Aorta (tissue), 5 donors: ENCODE measurements at places on chromosomes 16 and 17. TPM values are rescaled to one million over a fixed set of nuclear protein-coding genes. Genes with fewer than 3 reads are reported as not detected.

DNA sequence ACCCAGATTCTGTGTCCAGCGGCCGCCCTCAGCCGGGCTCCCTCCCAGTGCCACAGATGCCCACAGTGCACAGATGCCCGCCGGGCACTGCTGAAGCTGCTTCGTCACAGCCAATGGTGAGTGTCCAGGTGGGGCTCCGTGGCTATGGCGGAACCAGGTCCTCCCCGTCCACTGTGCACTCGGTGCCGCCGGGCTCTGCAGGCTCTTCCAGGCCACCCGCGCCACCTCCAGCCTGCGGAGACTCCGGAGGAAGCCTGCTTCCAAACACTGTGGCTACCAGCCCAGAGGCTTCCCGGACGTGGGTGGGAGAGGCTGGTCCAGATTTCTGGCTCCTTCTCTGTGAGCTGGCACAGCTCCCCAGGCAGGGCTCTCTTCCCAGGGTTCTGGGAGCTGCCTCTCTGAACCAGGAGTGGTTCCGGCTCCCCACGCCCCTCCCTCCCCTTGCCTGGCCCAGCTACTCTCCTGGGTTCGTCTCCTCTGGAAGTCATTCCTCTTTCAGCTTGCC, 2.8 kb upstream of the PYCR1 start:
- peak; percentile 92 for DNase-seq

Gene FAM222B
- 18.4 TPM for total RNA-seq

Gene MYH13
- not detected for total RNA-seq

- no peak for DNase-seq
Observed at GRCh38 chr16:79430191-79430678, 170.3 kb downstream of the MAF start.

- DNase-seq = no peak
Observed at GRCh38 chr16:49746545-49746944, 109.4 kb downstream of the ZNF423 start.

DNA sequence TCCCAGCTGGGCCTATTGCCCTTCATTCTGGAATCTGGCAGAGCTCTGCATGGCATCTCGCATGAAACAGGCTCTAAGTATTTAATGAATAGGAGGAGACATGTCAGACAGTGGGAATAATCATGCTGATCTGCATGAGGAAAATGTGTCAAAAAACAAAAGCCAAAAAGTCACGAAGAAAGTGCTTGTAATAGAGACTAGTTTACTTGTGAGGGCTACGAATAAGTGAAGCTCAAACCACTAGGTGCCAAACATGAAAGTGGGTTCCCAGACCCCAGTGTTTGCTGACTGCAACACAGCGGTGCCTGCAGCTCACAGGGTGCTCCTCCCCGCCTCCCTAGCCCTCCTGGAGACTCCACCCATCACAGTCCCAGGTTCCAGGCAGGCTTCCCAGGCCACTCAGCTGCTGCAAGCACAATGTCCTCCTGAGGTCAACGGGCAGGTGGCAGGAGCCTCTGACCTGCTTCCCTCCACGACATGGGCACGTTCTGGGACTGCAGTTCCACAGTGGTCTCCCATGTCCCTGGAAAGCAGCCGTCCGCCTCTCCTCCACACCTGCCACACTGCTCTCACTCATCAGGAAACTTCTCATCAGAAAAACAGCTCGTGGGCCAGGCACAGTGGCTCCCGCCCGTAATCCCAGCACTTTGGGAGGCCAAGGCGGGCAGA, 96.5 kb downstream of the ANKRD11 start:
- peak; percentile 69 for DNase-seq

Gene KRTAP1-5
- total RNA-seq = not detected

GRCh38 chr17:69565447-69565846, 150.9 kb downstream of the MAP2K6 start:
- DNase-seq = no peak

- peak; percentile 74 for DNase-seq
Observed at GRCh38 chr17:31579265-31579664, 187.8 kb downstream of the RAB11FIP4 start.

Gene UTS2R
- total RNA-seq = not detected

Gene TMEM235
- not detected for total RNA-seq

Gene OR3A3
- not detected for total RNA-seq

Gene HMOX2
- 25.1 TPM for total RNA-seq

- DNase-seq = no peak
Observed at GRCh38 chr17:39618246-39618913, 8.4 kb upstream of the PPP1R1B start.

GRCh38 chr17:52150935-52151334, 7.6 kb downstream of the CA10 start:
- DNase-seq = no peak

GRCh38 chr17:79388556-79389295, 222.1 kb downstream of the RBFOX3 start:
- peak; percentile 84 for DNase-seq

Gene GGT6
- total RNA-seq = not detected

DNA sequence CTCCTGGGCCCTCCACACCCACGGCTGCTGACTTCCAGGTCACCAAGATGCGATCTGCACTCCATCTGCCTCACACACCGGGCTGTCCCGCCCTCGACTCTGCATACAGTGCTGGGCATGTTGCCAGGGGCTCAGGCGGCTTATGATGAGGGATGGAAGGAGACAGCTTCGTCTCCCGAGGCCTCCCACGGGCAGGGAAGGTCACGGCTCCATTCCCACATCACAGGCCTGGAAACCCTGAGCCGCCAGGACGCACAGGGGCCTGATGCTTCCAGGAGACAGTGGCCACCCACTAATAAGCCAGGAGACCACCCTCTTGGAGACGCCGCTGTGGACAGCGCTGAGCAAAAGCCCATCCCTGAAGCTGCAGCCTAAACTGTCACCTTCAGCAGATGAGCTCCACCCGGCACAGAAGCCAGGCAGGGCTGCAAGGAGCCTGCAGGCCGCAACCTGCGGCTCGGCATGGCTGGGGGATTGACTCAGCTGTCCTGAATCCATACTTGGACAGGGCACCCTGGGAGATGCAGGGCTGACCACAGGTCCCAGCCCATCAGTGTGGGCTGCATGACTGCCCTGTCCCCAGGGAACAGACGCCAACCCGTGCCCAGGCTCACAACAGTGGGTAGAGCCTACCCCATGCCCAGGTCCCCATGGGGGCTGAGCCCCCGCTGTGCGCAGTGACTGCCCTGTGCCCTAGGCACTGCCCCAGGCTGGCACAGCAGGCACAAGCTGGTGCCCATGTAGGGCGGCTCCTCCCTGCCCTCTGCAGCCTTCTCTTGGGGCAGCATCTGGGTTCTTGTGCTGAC, 34.4 kb downstream of the SLC7A5 start:
- no peak for DNase-seq

DNA sequence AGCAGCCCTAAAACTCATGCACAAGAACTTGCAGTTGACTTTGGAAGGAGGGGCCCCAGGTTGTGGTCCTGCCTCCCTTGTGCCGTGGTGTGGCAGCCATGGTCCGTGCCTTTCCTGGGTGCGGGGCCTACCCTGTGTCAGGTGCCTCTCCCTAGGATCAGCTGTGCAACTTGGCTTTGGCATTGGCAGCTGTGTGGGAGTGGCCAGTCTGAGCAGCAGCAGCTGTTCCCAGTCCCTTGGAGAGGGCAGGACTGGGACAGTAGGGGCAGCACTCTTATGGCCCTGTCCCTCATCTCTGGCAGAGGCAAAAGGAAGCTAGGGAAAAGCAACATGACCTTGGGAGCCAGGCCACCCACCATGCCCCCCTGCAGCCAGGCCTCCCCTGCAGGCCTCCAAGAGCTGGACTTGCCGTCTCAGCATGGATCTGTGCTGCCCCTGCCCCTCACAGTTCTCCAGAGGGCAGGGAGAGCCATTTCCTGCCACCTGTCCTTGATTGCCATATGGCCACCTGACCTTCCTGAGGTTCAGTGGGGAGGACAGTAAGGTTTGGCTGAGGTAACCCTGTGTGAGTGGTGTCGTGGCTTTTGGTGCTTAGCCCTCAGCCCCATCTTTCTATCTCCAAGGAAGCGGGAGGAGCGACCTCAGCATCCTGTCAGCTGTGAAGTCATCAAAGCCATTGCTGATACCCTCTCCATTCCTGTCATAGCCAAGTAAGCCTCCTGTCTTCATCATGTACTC, 15.5 kb upstream of the NFATC3 start:
- no peak for DNase-seq

- no peak for DNase-seq
Observed at GRCh38 chr16:80947708-80948625, 58.7 kb downstream of the CMC2 start.

GRCh38 chr16:56576585-56577299, 11.9 kb downstream of the MT4 start:
- peak; percentile 79 for DNase-seq

DNA sequence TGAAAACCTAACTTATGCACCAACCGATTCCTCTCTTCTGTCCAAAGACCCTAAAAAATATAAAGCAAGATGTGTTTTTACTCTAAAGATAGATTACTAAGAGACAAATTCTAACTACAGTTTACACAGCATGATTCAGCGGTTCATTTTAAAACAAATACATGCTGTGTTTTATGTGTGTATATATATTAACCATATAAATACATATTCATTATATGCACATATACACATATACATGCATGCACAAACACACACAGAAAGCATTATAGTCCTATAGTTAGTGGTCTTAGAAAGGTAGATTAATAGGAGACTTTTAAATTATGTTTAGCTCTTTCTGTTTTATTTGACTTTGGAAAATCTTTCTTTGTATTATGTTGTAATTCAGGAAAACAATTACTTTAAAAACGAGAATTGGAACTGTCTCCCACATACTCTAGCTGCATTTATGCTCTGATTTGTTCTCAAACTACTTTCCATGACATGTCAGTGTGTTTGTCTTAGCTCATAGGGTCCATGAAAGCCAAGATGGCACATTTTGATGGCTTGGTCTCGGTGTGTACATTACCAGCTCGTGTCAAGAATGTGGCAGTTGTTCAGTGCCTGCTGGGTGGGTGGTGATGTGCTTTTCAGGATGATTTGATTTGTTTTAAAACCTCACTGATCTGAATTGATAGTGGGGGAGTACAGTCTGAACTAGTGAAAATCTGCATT, 548.8 kb upstream of the SALL1 start:
- DNase-seq = no peak

DNA sequence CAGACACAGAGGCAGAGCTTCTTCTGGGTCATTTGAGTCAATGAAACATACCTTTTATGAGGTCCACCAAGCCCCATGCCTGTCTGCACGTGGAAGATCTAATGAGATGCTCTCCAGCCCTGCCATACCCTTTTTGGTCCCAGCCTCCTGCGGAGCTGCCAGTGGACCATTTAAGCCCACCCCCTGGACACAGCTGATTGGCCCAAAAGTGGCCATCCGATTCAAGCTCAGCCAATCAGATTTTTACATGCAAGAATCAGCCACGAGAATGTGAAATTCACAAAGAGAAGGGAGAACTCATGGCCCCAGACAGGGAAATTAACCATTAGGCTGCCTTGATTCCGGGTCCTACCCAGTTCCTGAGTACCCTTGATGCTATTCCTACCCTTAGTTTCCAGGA, 231.0 kb upstream of the EEF2KMT start:
- DNase-seq = no peak

DNA sequence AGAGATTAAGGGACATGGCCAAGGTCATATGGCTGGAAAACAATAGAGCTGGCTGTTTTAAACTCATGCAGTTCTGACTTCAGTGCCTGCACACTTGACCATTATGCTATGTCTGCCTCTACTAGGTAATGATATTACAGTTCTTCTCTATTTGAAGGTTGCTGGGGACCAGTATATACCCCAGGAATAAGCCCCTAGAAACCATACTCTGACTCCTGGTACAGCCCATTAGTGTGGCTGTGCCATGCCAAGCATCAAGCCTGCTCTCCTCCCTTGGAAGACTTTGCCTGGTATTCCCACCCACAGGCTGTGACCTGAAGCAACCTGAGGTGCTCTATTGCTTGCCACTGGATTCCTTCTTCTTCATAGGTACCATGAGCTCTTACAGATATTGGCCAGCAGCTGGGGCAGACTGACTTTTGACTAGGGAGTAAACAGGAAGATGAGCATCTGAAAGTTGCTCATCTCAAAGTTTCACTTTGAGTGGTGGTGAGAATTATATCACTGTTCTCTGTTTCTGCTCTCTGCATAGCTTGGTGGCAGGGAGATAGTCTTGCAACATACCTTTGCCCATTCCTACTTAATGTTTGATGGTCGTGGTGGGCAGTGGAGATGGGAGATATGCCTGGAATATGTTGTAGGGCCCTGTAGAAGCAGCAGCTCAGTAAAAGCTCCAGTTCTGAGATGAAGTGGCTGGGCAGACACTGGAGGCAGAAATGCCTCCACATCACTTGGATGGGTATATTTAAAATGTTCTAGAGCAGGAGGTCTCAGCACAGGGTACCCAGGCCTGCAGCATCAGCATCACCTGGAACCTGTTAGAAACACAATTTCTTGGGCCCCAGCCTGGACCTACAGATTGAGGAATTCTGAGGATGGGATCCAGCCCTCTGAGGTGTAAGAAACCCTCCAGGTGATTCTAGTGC, 274.7 kb downstream of the HS3ST4 start:
- no peak for DNase-seq

GRCh38 chr16:17340804-17341203, 130.0 kb downstream of the XYLT1 start:
- no peak for DNase-seq

DNA sequence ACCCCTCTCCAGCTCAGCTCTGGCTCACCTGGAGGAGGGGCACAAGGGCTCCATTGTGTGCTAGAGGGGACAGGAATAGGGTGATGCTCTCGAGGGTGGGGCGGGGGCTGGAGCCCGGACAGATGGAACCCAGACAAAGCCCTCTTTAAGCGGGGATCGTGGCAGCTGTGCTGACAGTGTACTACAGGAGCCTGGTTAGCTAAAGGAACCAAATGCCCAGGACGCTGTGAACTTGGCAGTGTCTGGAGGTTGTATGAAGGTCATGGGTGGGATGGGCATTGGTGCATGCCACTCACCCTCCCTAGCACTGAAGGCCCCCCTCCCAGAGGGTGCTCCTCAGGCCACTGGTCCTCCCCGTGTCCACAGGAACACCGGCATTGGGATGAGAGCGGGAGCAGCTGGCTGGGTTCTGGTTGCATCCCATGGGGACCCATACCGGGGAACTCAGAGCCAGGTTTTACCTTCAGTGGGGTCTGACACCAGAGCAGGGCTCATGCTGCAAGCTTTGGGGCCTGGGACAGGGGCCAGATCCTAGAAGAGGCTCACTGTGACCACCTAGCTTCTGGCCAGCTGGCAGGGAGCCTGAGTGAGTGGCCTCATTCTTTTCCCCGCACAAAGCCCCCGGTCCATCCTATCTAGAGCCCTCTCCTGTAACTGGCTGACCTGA, 11.9 kb downstream of the KIF19 start:
- no peak for DNase-seq

DNA sequence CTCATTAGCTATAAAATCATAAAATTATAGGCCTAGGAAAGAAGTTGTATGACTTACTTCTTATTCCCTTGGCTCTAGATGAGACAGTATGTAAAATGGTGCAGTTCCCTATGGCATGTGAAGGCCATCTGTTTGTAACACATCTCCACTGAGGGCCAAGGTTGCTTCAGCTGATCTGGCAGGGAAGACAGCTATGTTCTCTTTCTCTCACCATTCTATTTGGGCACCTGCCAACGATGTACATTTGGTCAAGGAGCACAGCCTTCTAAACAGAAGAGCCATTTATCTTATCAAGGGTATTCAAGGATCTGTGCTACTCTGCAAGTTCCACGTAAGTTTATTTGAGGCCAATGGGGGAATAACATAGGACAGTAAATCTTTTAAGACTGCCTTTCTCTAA, 129.8 kb upstream of the TOM1L1 start:
- DNase-seq = no peak

GRCh38 chr17:66040402-66040801, 151.5 kb downstream of the CEP112 start:
- DNase-seq = no peak

Gene GP1BA
- 0.19 TPM for total RNA-seq

- peak; percentile 29 for DNase-seq
Observed at GRCh38 chr17:79786930-79787643, 9.1 kb downstream of the CBX2 start.
